Urothelium cell line (cell line): ENCODE measurements at places on chromosomes 4 and X.

- DNase-seq: no peak
Observed at GRCh38 chr4:187286525-187286924, 562.9 kb upstream of the FAT1 start.

GRCh38 chr4:141933978-141934377, 297.6 kb downstream of the IL15 start:
- no peak for DNase-seq

- no peak for DNase-seq
Observed at GRCh38 chr4:140720387-140721304, 35.5 kb downstream of the TBC1D9 start.

DNA sequence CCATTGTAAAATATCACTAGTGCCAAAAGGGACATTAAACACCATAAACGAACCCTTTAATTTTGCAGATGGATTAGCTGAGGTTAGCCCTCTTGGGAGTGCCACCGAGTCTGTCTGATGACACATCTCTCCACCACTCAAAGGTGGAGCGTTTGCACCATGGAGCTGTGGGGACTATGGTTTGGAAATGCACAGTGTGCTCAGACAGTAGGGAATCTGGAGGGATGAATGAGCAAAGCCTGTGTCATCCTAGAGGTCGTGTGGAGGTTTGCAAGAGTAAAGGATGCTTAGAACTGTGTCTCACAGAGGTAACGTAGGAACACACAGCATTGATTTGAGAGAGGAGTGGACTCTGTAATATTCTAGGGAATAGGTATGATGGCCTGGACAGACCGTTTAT, 93.7 kb downstream of the CLNK start:
- DNase-seq: no peak

DNA sequence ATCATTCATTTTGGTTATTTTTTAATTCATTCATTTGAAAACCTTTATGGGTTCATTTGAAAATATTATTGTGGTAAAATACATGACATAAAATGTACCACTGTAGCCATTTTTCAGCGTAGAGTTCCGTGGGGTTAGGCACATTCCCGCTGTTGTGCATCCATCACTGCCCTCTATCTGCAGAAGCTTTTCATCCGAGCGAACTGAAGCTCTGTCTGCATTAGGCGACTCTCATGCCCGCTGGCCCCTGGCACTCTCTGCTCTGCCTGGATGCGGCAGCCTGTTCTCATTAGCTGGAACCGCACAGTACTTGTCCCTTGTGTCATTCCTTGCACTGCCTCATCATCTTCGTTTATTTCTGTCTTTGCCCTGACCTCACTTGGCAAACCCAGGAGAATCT, 17.5 kb downstream of the CFAP99 start:
- DNase-seq: no peak

- DNase-seq: no peak
Observed at GRCh38 chrX:109344678-109345077, 137.2 kb downstream of the GUCY2F start.

DNA sequence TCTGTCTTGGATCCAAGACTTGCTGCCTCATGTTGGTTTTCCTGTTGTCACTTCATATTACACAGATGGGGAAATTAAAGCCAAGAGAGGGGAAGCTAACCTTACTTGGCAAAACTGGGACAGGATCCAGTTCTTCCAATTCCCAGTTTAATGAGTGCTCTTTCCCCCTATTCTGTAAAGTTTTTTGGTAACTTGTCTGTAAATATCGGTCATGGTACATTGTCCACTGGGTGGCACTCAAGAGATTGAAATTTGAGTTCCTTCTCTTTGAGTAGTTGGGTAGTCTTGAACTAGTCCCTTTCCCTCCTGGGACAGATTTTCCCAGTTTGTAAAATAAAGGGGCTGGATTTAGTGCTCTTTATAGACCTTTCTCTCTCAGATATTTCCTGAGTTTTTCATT, 12.4 kb upstream of the EOLA2 start:
- DNase-seq: peak; percentile 6

DNA sequence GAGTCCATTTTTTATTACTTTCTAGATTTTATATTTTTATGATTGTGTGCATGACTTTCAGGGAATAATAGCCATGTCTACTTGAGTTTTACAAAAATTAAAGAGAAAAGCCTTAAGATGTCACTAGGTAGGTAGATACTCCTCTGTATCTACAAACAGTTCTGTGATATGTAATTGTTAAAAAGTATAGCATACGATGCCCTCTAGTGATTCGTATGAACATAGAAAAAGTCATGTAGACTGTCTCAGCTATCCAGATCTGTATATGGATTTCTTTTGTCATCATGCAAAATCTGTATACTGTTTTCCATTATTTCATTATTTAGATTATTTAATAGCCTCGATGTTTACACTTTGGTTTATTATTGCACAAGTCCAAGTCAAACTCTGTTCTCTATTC, 856.6 kb downstream of the CENPC start:
- DNase-seq: peak; percentile 10
